ENCODE measurements at places on chromosomes 7 and 10.

DNA sequence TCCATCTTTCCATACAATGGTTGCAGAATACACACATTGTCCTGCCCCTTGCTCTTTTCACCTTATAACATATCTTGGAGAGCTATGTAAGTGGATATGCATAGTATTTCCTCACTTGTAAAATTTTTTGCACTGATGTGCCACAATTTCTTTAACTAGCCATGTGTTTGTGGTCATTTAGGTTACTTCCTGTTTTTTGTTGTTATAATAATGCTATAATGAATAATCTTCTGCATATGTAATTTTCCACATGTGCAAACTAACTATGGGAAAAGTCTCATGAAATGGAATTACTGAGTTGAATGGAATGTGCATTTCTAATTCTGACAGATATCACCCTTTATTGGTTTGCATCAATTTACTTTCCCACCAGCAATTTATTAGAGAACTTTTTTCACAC, 2.8 kb downstream of the TAS2R41 start:
- DNase-seq: no peak

DNA sequence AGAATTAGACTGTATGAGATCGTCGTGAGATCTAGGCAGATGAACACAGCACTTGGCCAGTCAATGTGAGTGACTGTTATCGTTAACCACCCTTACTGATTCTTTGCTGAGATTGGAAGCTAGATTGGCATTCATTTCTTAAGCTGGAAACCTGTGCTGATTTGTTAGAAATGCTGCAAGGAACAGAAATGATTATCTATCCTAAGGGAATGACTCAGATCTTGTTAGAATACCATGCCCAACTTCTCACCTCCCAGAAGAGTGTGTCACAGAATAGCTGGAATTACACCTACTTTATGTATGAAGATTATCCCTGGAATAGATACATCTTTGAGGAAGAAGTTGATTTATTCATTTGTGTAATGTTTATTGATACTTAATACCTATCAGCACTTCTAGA, 275.2 kb downstream of the AUTS2 start:
- DNase-seq: no peak

GRCh38 chr7:6615723-6616555, 529 bp downstream of the ZNF853 start:
- peak; percentile 51 for DNase-seq

DNA sequence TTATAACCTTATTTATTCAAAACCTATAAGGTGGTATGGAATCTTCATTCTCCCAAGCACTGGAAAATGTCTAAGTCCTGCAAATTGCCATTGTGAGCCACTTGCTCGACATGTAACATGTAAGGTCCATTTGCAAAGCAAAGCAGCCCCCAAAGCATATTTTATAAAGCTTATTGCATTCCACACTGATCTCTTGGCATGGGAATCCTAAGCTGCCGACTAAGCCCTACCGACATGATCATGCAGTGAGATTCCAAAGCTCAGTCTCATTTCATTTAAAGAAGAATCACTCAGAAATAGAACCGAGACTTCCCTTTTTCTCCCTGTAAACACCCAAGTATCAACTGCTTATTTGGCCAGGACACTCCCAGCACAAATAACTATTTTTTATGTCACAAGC, 333.4 kb upstream of the MYO3A start:
- no peak for DNase-seq

DNA sequence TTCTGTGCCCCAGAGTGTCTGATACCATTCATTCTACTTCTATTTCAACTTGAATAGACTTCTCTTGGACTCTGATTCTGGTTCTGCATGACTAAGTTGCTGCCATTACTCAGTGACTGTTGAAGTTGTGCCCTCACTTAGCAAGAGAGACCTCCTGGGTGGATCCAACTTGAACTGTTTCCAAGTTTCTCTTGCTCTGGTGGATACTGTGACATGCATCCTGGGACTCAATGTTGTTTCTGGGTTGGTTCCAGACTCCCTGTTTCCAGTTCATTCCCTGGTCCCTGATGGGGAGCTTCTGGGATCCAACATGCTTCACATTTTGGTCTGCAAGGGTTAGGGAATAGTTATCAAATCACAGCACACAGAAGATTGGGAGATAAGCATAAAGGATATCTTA, 26.2 kb upstream of the PRPF18 start:
- DNase-seq: no peak

- DNase-seq: no peak
Measured at GRCh38 chr10:24947304-24948097, 4.9 kb downstream of the PRTFDC1 start.

DNA sequence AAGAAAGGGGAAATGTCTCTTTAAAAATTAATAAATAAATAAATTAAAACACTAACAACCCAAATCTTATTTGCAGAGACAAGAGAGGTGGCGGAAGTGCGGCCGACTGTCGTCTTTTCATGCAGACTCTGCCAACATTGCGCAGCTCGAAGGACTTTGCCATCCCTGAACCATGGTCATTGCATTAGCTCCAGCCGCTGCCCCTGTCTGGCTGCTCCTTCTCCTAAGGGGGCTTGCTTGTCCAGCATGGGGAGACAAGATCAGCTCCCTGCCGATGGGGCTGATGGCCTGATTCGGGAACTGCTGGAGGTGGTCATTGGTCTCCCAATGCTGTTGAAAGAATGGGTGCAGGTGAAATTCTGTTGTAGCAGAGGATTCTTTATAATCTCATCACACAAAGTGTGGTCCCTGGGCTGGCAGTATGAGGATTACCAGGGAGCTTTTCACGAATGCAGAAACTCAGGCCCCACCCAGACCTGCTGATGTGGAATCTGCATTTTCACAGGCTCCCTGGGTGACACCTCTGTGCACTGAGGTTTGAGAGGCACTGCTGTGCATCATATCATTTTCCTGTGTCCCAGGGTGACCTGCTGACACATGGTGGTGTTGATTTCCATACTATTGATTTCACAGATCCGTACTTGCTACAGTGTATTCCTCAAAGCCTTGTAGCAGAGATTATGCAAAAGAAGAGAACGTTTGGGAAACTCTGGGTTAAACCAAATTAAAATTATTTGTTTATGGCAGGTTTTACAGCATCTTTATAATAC, 172.4 kb upstream of the ZMIZ1 start:
- no peak for DNase-seq

DNA sequence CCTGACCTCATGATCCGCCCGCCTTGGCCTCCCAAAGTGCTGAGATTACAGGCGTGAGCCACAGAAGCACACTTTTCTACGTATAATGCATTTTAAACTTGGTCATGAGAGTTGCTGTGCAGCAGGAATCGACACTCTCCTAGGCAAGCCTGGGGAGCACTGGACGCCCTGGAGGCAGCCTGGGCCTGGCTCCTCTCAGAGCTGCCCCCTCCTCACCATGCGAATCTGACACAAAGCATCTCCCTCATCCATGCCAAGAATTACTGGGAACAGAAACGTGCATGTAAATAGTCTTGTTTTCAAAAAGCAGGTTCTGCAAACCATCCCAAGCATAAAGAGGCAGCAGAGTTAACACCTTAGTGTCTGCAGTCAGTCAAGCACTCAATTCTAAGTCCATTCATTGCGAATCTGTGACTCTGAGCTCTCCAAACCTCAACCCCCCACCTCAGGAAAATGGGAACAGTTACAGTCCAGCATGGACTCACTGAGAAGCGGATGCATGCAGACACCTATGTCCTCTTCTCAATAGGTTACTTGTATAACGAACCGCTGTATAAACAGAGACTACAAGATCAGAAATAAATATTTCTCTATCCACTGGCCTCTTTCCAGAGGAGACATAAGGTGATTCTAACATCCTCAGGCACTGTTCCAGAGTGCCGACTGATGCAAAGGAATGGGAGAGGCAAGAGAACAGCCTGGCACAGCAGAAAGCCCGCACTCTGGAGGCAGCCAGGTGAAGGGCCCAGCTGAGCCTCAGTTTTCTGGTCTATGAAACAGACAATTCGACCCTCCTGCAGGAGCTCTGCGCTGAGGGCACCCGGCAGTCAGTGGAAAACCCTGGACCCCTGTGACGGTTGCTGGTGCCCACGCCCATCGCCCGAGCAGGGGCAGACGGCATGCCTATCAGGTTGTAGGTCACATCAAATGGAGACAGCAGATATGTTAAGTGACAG, 68.9 kb downstream of the MAD1L1 start:
- no peak for DNase-seq

DNA sequence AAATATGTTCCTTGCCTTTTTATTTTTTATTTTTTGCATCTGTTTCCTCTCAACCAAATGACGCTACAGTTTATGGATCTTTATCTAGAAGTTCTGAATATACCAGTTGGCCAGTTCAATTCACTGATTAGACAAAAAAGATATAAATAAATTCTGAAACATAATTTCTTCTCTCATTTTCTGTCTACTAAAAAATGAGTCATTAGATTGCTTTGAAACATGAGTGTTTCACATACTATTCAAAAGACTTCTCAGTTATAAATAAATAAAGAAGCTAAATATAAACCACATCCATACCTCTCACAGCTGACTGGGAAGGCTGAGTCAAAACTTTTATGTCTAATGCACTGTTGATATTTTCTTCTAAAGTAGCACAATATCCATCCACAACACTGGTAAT, 97.6 kb upstream of the GPR22 start:
- DNase-seq: no peak

GRCh38 chr7:32506266-32507054, 11.2 kb downstream of the AVL9 start:
- DNase-seq: no peak

DNA sequence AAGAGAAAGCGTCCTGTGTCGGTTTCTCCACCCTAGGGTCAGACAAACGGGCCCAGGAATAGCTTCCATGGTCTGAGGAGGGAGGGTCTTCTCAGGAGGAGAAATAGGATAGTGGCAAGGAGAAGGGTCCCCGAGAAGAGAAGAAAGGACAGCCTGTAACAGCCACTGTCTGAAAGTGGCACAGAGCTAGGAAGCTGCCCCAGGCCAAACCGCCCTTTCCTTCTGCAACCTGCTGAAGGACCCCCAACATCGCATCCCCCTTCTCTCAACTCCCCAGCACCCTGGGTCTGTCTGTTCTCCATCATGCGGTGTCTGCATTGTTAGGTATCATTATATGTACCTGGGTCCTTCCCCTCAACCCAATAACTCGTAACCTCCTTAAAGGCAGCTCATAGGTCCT, 47.1 kb downstream of the COL17A1 start:
- no peak for DNase-seq

- no peak for DNase-seq
Measured at GRCh38 chr7:151012911-151013347, 11.4 kb downstream of the ATG9B start.

DNA sequence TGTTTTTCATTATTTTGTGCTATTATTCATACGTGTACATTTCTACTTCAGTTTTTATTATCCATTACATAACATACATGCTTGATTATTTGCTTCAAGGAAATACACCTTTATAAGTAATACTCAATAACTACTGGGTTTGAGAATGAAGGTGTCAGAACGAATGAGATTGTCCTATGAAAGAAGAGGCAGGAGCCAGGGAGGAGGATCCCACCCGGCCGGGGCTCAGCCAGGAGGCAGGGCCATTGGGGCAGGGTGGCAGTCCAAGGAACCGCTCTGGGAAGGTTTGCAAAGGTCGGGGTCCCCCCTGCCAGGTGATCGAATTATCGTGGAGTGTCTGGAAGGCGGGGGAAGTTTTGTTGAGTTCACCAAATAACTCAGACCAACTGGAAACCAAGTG, 9.1 kb downstream of the TRIM56 start:
- DNase-seq: no peak

GRCh38 chr7:138023618-138024342, 21.9 kb upstream of the CREB3L2 start:
- DNase-seq: no peak
